Fibroblast of skin of right biceps (primary cell): ENCODE measurements at places on chromosomes 6 and 20.
A peak's percentile ranks its signal among the peaks of the same experiment; 100 is the strongest.

DNA sequence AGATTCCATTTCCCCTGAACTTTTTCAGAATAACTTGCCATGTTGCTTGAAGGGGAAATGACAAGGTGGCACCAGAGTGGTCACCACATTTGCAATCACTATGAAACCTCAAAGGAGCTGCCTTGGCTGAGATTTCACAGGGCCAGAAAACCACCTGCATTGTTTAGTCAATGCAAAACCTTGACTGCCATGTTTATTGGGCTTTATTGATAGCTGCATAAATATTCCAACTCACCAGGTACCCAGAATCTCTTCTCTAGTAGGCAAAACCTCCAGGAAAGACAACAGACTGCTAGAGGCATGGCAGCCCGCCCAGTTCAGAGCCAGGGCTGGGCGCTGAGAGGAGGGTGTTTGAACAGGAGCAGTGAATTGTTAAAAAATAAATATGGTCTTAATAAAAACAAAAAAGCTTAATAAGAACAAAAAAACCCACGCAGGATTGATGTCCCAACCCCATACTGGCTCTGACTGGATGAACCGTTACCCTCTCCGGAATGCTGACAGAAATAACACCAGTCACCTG, 375.6 kb downstream of the ZFAND3 start:
- no peak for DNase-seq

- DNase-seq, result no peak
Observed at GRCh38 chr6:144665932-144666450, 380.9 kb downstream of the UTRN start.

GRCh38 chr20:60009826-60010616, 51.8 kb downstream of the CDH26 start:
- peak; percentile 4 for DNase-seq

- DNase-seq, result no peak
Observed at GRCh38 chr20:40335437-40335836, 353.6 kb downstream of the MAFB start.

GRCh38 chr20:7850775-7851490, 89.3 kb downstream of the HAO1 start:
- DNase-seq, result peak; percentile 65

DNA sequence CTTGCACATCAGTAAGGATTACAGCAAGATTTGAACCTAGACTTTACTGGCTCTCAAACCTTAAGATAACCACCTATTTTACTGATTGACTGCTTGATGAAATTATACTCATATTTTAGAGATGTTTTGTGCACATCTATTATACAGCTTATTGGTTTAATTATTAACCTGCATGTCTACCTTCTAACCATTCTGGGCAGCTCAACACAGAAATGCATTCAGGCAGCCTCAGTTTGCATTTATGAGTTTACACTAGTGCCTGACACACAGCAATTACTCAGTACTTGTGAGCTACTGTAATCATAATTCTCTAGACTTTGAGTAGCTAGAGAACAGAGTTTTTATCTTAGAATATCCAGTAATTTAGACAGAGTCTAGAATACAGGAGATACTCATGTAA, 273.9 kb upstream of the THEMIS start:
- no peak for DNase-seq
